ENCODE measurements at places on chromosomes 12 and 14. TPM values are rescaled to one million over a fixed set of nuclear protein-coding genes. Genes with fewer than 3 reads are reported as not detected.

The TAS2R30 gene
- total RNA-seq = 0.30 TPM

GRCh38 chr14:83757916-83758315 is 1772.0 kb upstream of the FLRT2 start:
- peak; percentile 14 for DNase-seq

The CD4 gene
- total RNA-seq = 0.11 TPM

GRCh38 chr14:79018836-79019235 is 848.7 kb downstream of the NRXN3 start:
- DNase-seq = peak; percentile 57

- peak; percentile 6 for DNase-seq
Measured at GRCh38 chr14:103346286-103346685, 12.2 kb downstream of the EIF5 start.

GRCh38 chr12:126663304-126664094 is 1598.3 kb downstream of the AACS start:
- DNase-seq = peak; percentile 1

- DNase-seq = no peak
Measured at GRCh38 chr14:68639000-68639757, 153.7 kb downstream of the ZFP36L1 start.

DNA sequence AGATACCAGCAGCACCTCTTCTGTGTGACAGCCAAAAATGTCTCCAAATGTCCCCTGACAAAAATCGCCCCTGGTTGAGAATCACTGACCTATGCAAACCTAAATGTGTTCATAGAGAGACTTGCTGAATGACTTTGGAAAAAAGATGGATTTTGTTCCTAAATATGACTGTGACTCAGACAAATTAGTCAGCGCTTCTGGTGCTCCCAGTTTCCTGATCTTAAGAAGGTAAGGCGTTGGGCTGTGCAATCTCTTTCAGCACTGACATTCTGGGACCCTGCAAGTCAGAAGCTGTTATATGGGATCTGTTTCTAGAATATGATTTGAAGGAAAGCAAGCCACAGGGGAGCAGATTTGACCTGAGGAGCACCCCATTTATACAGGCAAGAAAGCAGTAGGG is 90.6 kb upstream of the PWP1 start:
- no peak for DNase-seq

GRCh38 chr12:119715268-119715620 is 47.3 kb downstream of the PRKAB1 start:
- no peak for DNase-seq

- DNase-seq = no peak
Measured at GRCh38 chr12:130202201-130202600, 39.9 kb downstream of the FZD10 start.

GRCh38 chr12:65699251-65699650 is 125.0 kb upstream of the HMGA2 start:
- peak; percentile 55 for DNase-seq

The CLEC4A gene
- total RNA-seq = 0.60 TPM

DNA sequence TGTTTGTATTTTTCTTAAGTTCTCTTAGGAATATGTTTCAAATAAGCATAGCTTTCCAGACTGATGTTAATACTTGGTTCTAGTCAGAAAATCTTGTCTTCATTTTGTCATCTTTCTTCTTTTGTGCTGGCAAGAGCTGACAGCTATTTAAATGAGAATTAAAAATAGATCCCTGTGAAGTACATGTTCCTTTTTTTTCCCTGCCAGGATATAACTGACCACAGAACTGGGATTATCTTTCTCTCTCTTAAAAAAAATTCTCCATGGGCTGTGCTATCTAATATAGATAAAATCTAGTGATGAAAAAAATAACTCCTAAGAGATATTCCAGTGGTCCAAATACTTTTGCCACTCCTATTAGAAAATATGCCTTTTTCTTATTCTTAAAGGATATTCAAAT is 163.4 kb downstream of the AKAP6 start:
- no peak for DNase-seq

The OR4K15 gene
- not detected for total RNA-seq

GRCh38 chr12:75706786-75707605 is 195.6 kb upstream of the KRR1 start:
- peak; percentile 16 for DNase-seq

The PRIM1 gene
- total RNA-seq = 9.8 TPM

DNA sequence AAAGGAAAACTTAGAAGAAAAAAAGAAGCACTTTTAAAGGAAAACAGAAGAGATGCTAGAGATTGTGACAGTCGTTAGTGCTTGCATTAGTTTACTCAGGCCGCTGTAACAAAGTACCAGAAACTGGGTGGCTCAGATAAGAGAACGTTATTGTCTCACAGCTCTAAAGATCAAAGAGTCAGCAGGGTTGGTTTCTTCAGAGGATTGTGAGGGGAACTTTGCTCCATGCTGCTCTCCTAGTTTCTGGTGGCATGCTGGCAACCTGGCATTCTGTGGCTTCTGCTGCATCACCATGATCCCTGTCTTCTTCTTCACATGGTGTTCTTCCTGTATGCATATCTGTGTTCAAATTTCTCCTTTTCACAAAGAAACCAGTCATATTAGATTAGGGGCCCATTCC is 119.4 kb upstream of the PLEKHA5 start:
- DNase-seq = no peak

GRCh38 chr14:58739674-58740073 is 101.9 kb downstream of the DACT1 start:
- DNase-seq = no peak

The TSHR gene
- not detected for total RNA-seq
